Endothelial cell of umbilical vein (primary cell): ENCODE measurements at places on chromosomes 16 and 17. TPM values are rescaled to one million over a fixed set of nuclear protein-coding genes. Genes with fewer than 3 reads are reported as not detected.

OR1E2 gene
- total RNA-seq = not detected in 2 replicates

CES5A gene
- total RNA-seq = not detected in 2 replicates

ABCA10 gene
- 1.7 and 2.1 TPM in 2 replicates for total RNA-seq

MT1G gene
- not detected in 2 replicates for total RNA-seq

KRTAP4-4 gene
- total RNA-seq = not detected in 2 replicates

ODF4 gene
- total RNA-seq = not detected in 2 replicates

VAT1L gene
- 1.5 and 2.1 TPM in 2 replicates for total RNA-seq

TUBG2 gene
- total RNA-seq = 13.1 and 13.2 TPM in 2 replicates

SOX9 gene
- total RNA-seq = not detected in 2 replicates

TBC1D3K gene
- not detected in 2 replicates for total RNA-seq

KRTAP4-5 gene
- not detected in 2 replicates for total RNA-seq
